NCI-H2081 treated with DMSO at 0.1 percent for 48 hours (cell line): ENCODE measurements at places on chromosomes 1 and 21.
A peak's percentile ranks its signal among the peaks of the same experiment; 100 is the strongest.

- DNase-seq, result no peak
Observed at GRCh38 chr21:37058261-37058660, 14.6 kb downstream of the PIGP start.

DNA sequence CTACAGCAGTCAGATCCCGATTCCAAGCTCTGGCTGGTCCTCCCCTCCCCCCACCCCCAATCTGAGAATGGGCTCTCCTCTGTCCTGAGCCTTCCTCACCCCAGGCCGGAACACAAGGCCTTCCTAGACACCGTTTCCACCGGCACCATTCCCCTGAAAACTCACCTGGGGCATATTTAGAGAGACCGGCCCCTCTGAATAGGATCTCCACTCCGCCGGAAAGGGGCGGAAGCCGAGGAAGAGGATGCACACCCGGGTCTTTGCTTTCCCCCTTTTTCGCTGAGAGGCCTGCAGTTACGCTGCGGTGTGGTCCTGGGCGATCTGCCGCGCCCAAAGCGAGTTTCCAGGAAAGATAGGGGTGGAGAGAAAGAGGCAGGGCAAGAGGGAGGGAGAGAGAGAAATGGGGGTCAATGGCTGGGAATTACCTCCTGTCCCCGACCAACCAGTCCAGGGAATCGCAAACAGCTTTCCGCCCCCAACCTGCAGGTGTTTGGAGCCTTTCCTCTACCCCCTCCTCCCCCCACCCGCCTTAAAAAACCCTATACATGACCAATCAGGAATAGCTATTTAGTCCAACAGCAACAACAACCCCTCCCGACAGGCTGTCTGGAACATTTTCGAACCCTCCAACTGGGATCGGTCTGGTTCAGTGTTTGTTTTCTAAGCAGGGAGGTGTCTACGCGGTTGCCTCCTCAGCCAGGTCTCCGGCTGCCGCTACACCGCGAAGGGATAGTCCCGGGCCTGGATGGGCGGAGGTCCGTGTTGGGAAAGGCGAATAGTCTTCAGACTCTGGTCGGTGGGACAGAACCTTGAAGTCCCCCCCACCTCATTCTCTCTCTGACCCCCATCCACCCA is 2.8 kb downstream of the TAL1 start:
- DNase-seq, result no peak

DNA sequence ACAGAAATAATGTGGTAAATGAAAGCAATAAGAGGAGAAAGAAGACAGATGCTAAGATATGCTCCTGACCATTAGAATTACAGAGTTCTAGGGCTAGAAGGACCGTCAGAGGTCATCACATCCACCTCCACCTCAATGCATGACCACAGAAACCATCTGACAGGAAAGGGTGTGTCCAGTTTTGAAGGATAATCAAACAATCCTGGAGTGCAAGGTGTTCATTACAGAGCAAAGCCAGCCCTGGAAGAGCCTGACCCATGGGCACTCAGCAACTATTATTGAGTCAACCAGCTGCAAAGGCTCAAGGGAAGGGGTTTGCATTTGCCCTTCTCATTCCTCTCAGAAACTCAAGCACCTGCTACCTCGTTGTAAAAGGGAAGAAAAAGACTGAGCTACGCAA is 46.4 kb downstream of the TOR1AIP2 start:
- DNase-seq, result no peak

DNA sequence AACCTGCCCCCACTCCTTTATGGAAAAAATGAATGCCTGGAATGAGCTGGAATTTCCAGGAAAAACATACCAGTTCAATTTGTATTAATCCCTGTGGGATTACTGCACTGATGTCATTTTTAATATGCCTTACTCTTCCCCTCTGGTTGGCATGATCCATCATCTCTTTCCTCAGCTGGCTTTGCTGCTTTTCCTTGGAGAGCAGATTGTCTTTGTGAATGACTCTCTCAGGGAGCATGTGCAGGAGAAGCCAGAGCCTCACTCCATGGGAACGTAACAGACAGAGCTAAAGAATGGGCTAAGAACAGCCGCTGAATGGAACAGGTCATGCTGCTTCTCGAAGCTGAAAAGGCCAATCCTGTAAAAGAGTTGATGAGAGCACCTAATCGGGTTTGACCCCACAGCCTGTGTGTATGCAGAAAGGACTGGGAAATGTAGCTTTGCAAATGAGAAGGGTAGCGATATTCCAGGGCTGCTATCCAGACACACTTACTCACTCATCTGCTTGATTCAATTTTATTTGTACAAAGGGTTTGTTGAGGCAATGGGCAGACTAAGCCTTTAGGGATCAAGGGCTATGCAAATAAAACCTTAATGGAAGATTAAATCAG is 20.7 kb downstream of the PHC2 start:
- DNase-seq, result no peak

- peak; percentile 9 for DNase-seq
Observed at GRCh38 chr1:62746086-62746808, 37.7 kb upstream of the ATG4C start.

- DNase-seq, result no peak
Observed at GRCh38 chr1:2808386-2808705, 6.9 kb upstream of the TTC34 start.

DNA sequence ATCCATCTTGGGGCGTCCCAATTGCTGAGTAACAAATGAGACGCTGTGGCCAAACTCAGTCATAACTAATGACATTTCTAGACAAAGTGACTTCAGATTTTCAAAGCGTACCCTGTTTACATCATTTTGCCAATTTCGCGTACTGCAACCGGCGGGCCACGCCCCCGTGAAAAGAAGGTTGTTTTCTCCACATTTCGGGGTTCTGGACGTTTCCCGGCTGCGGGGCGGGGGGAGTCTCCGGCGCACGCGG is 282 bp upstream of the SOD1 start:
- no peak for DNase-seq

- no peak for DNase-seq
Observed at GRCh38 chr1:43875331-43875730, 58.3 kb upstream of the ARTN start.

- no peak for DNase-seq
Observed at GRCh38 chr1:150696590-150696989, 364 bp downstream of the GOLPH3L start.

- no peak for DNase-seq
Observed at GRCh38 chr1:201054091-201054543, 30.6 kb upstream of the KIF21B start.

- no peak for DNase-seq
Observed at GRCh38 chr1:93171549-93172034, 8.6 kb downstream of the TMED5 start.

DNA sequence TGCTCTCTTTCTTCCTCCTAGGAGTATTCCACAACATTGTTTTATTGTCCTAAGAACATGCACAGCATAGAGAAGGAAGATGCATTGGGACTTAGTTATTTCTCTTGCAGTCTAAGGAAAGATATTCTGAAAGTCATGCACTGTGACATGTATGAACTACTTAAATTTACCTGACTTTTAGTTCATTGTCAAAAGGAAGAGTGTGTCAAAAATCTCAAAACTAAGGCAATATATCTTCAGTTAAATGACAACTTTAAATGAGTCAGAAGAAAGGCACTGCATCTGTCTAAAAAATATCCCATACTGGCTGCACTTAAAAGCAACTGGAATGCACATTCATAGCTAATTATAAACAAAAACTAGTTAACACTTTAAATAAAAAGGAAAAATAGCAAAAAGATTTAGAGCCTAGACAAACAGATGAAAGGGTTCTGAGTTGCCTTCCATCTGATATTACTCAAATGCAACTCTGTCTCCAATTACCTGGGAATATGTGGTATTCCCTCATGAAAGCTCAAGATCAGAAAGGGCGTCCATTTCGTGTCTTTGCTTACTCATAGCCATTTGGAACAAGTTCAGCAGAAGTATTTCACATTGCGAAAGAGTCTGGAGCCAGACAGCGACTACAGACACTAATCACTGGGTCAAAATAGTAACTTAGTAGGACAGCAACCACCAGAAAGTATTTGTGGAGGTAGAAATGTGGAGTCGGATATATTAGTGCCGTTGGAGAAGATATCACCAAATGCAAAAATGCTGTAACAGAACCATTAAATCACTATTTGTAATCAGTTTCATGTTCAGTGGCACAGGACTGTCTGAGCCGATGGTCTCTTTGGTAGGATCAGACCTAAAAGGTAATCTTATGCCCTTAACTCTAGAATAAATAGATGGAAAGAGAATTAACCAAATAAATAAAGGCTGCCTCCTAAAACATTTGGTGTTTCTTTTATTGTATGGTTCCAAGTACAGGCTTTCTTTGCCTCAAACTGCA is 225.7 kb downstream of the GREM2 start:
- DNase-seq, result no peak

- no peak for DNase-seq
Observed at GRCh38 chr1:162639718-162640117, 7.5 kb downstream of the DDR2 start.

- no peak for DNase-seq
Observed at GRCh38 chr1:114335273-114335672, 175.7 kb downstream of the TRIM33 start.

DNA sequence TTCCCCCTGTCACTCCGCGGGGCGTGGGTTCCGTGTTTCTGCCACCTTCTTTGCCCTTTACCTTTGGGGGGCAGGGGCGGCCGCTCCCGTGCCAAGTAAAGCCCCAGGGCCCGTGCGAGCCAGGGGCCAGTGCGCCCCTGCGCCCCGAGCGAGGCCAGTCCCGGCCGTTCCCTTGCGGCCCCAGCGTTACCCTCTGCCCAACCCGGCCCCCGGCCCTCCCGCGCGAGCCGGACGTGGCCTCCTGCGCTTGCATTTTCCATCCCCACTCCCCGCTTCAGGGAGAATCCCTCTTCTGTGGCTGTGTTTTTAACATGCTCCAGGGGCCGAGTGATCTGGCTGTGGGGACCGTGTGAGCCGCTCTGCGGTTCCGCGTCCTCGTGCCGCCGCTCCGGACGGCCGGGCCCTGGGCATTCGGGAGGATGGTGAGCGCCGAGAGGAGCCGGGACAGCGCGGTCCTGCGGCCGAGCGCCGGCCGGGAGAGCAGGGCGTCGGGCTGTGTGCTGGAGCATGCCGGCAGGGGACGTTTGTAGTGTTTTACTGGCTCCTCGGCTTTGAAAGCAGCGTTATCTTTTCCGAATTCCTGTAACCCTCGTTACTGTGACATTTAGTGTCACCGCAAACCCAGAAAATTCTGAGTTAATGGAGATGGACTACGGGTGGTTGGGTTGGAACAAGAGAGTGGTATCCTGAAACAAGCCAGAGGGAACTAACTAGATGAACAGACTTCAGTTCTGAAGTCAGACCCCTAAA is 1.0 kb downstream of the GALNT2 start:
- no peak for DNase-seq

DNA sequence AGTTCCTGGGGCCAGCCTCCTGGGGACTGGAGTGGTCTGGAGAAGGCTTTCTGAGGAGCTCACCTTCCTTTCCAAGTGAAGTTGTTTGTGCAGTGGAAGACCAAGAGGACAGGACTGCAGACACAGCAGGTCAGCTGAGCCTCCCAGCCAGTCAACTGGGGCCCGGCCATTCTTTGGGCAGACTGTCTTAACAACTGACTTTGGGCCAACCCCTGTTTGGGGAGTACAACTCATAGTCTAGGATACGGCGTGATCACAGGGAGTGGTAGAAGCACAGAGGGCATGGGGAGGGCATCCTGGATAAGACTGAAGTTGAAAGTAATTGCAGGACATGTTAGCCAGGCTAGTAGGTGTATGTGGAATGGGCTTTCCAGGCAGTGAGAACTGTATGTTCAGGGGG is 50.3 kb downstream of the PGM1 start:
- DNase-seq, result no peak
